Activated CD8-positive, alpha-beta memory T cell treated with anti-CD3 and anti-CD28 coated beads, Interleukin-2, amount 50 U/mL, for 48 hours (primary cell): ENCODE measurements at places on chromosomes 7 and 10.

DNA sequence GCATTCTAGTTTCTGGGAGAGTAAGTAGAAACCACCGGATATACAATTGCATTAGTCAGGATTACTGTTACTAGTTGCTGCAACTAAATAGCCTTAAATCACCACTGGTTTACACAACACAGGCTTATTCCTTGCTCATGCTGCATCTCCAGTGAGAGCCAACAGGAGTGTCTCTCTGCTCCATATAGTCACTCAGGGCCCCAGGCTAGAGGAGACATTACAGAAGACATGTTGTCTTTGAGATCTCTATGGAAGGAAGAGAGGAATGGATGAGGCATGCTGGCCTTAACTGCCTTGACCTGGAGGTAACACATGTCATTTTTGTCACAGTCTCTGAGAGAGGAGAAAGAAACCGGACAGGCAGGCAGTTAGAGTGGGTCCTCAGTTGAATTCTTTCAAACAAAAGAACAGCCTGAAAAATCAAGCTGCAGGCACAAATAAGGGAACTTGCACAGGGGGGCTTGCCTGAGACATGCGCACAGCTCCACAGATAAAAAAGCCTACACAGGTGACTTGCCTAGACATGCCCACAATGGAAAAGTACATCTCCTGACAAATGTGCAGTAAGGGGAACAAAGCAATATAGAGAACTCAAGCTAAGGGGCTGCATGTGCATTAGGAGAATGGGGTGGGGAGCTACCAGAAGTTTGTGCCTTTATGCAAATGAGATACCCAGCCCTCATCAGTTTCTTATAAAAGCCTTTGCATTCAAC, 348.0 kb downstream of the TYW1 start:
- no peak for DNase-seq

- DNase-seq = no peak
Measured at GRCh38 chr10:78643513-78643912, 425.3 kb upstream of the ZMIZ1 start.

GRCh38 chr7:50416527-50417182, 33.5 kb downstream of the FIGNL1 start:
- no peak for DNase-seq

- DNase-seq = no peak
Measured at GRCh38 chr10:116113721-116114501, 159.1 kb downstream of the GFRA1 start.

DNA sequence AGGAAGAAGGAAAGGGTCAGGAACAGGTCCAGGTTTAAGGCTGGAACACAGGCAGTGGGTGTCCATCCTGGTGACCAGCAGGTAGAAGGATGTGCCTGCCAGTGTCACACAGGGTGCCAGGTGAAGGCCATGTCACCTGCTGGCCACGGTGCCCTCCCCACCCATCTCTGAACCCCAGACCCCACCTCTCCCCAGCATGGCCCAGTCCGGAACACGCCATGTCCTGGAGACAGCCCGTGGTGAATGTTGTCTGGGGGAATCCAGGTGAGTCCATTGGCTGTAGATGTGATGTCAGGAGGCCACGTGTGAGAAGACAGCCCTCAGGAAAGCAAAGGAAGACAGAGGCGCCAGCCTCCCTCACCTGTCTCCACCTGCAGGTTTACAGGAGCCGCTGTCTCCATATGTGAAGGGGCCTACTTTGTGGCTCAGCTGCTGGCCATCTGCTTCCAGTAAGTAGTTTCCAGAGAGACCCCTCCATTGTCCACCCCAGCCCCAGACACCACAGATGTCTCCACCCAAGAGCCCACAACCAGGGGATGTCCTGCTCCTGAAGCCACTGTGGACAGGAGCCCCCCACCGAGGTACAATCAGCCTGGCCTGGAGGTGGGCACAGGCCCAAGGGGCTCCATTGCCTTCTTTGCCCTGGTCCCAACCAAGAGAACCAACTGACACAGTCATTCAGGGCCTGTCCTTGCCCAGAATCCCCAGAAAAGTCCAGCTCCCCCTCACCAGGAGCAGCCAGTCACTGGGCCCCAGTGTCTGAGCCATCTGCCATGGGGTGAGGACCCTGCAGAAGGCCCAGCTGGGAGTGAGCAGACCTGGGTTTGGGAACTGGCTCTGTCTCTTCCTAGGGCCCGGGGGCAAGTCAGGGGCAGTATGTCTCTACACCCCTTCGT, 20.7 kb downstream of the TMEM72 start:
- DNase-seq = no peak

DNA sequence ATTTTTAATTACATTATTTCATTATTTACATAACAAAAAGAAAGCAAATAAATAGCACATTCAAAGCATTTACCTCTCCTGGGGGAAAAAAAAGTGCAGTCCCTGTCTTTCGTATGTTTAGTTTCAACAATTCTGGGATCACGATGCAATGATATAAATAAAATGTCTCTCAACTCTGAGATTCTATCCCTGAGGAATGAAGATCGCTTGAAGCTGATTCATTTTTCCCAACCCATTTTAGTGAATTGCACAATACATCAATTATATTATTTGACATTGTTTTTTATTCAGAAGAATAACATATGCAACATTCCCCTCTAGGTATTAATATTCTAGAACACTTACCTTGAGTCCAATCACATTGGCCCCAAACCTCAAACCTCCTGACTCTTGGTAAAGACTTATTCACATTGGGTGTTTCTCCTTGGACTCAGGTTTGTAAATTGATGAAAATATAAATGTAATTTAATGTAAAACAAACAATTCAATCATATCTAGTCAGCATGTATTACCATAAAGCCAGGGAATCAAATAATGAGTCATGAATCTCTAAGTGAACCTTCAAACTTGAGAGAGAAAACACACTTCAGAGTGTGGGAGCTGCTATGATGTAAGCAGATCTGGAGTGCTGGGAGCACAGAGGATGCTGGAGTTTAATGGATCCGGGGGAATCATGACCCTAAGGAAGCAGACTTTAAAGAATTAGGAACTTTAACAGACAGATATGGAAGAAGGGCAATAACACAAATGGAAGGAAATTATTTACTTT, 5.3 kb upstream of the SCIN start:
- DNase-seq = no peak

DNA sequence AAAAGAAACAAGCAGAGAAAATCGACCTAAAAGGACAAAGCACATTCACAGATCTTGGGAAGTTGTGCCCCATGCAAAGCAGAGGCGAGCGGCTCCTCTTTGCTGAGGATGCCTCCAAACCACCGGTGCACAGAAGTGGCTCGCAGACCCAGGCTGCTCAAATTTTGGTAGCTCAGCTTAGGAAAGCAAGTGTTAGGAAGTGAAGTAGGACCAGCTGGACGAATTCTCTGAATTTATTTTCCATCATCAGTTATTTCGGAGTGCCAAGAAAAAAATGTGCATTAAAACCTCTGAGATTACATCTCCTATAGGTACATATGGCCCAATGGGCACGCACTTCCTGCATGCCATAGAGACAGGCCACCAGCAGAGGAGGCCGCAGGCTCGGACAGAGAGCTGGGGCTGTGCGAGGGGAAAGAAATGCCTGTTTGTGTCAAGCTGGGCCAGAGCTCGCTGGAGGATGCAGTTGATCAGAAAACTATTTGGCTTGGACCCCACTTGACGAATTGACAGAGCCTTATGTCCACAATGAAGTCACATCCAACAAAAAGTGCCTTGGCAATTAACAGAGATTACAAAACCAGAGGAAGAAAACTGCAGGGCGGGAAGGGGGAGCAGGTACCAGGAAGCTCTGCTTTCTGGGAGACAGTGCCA, 122.3 kb upstream of the LYZL2 start:
- peak; percentile 78 for DNase-seq

GRCh38 chr10:36675458-36675880, 449.9 kb upstream of the ANKRD30A start:
- no peak for DNase-seq

GRCh38 chr7:36192053-36192824, 39.2 kb downstream of the EEPD1 start:
- DNase-seq = no peak

GRCh38 chr7:96997512-96998032, 7.8 kb upstream of the DLX6 start:
- no peak for DNase-seq

DNA sequence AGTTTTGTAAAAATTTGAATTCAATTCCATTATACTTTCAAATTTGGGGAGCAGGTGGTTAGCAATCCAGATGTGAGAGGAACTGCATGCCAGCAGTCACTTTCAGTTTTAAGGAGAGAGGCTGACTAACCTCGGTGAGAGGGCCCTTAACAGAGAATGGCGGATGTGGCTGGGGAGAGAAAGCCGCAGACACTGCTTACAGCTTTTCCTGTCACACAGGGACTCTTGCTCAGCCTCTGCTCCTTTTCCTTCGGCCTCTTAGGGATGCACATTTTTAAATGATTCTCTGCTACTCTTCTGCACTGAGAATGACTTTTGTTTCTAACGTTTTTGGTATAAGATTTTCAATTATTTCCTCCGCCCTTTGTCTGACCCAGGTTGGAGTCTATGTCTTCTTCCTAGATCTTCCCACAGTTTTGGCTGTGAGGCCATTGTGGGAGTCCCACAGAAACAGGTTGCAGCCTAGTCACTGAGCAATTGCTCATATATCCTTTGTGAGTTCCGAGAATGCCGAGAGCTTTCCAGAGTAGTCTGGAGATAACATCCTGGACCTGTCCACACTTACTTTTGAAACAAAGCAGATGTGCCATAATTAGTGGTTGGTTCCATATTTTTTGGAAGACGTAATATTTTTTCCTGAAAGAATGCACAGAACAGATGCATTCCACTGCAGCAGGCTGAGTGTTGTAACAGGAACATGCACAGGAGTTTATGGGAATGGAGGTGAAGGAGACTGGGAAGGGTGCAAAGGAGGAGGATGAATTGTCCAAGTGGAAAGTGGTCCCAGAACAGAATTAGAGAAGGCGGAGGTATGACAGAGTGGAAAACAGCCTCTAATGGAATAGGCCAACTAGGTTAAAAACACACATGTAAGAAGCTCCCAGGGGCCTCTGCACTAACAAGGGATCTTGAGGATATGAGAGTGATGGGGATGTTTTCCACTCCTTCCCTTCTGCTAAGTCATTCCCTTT, 168.0 kb upstream of the ZNF32 start:
- DNase-seq = peak; percentile 78

DNA sequence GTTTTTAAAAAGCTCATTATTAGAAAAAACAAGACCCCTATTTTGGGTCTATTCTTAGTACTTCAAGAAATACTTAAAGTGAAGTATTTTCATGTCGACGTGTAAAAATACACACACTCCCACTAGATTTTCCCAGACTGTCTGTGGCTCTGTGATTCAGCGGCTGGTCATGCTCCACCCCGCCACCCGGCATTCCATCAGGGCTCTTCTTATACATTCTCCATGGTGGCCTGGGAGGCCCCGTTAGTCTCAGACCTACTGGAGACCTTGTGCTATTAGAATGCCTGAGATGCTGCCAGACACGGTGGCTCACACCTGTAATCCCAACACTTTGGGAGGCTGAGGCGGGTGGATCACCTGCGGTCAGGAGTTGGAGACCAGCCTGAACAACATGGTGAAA, 13.1 kb downstream of the TECPR1 start:
- no peak for DNase-seq

GRCh38 chr10:36373424-36374096, 731.5 kb upstream of the FZD8 start:
- no peak for DNase-seq

DNA sequence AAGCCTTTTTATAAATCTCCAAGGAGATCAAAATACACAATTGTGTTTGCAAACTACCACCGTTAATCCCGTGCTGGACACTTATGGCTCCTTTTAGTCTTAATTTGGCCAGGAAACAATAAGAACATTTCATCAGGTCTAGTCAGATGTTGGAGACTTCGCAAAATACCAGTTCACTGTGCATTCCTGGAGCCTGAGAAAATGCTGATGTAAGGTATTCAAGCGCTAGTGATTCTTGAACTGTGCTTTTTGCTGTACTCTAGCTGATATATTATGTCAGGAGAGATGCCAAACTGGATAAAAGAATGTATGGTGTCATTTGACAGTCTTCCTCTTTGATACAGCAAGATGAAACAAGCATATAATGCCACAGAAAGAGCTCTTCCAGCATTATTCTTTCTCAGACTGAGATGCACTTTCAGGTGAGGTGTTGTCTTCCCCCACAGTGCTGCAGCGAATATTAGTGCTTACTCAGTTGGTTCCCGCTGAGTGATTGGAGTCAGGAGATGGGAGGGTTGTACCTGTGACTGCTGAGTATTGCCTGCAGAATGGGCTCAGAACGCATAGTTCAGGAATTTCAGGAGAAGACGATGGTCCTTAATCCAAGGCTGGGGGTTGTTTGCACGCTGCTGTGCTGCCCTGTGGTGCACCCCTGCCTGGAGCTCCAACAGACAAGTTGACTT, 59.2 kb downstream of the OGDH start:
- no peak for DNase-seq

- no peak for DNase-seq
Measured at GRCh38 chr10:48700493-48700892, 15.8 kb downstream of the WDFY4 start.

- DNase-seq = no peak
Measured at GRCh38 chr7:90777886-90778285, 181.8 kb downstream of the CDK14 start.

GRCh38 chr7:18036783-18037182, 9.1 kb upstream of the PRPS1L1 start:
- no peak for DNase-seq

GRCh38 chr7:4437916-4438315, 244.2 kb upstream of the FOXK1 start:
- DNase-seq = no peak
